ENCODE measurements at places on chromosomes 16 and 17.

GRCh38 chr16:86949630-86950029 lies 367.6 kb downstream of the C16orf95 start:
- DNase-seq: no peak

GRCh38 chr16:88497561-88498462 lies 44.7 kb downstream of the ZFPM1 start:
- DNase-seq: no peak

- no peak for DNase-seq
Measured at GRCh38 chr17:81551458-81552243, 502 bp downstream of the FAAP100 start.

DNA sequence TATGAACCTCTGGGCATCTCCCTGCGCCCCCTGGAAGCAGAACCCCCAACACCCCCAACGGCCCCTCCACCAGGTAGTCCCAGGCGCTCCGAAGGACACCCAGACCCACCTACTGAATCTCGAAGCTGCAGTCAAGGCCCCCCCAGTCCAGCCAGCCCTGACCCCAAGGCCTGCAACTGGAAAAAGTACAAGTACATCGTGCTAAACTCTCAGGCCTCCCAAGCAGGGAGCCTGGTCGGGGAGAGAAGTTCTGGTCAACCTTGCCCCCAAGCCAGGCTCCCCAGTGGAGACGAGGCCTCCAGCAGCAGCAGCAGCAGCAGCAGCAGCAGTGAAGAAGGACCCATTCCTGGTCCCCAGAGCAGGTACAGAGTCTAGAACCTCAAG lies 1.5 kb downstream of the BCL6B start:
- no peak for DNase-seq

DNA sequence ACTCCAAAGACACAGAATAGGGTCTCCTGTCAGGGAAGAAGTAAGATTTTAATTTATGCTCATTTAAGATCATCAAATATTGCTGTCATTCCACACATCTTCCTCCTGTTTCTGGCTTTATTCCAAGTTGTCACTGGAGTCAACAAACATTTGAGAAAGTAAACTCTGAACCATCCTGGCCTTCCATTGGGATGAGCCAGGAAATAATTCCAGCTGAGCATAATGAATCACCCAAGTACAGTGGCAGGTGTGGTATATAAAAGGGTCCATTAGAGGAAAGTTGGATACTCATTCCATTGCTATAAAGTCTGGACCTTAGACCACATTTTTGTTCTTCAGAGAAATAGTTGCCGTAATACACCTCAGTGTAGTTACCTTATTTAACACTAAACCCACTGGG lies 246.1 kb downstream of the SLC39A11 start:
- DNase-seq: no peak
